ENCODE measurements at places on chromosomes 5 and 9.

DNA sequence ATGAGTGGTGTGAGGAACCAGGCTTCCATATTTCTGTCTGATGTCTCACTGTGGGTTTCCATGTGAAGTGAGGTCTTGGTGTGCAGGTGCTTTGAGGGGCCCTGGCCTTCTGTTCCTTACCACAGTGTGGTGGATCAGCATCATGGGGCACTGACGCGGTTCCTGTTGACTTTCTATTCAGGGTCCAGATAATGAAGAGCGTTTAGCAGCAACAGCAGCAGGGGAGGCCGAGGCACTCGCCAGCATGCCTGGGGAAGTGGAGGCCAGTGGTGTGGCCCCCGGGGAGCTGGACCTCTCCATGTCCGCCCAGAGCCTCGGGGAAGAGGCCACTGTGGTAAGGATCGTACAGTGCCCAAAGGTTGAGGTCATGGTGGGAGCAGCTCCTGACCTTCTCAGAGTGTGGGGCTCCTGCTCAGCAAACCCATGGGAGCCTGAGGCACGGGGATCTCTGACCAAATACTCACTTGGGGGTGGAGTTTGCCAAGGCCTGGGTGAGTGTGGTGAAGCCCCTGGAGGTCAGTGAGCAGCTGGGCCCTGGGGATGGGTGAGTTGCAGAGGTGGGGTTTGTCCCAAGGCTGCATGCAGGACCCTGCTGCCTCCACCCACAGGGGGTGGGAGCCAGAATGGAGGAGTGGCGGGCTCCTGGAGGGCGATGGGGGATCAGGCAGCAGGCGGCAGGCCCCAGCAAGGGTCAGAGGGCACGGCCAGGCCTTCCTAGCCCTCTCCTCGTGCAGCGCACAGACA is 61.2 kb downstream of the COL15A1 start:
- DNase-seq: no peak

DNA sequence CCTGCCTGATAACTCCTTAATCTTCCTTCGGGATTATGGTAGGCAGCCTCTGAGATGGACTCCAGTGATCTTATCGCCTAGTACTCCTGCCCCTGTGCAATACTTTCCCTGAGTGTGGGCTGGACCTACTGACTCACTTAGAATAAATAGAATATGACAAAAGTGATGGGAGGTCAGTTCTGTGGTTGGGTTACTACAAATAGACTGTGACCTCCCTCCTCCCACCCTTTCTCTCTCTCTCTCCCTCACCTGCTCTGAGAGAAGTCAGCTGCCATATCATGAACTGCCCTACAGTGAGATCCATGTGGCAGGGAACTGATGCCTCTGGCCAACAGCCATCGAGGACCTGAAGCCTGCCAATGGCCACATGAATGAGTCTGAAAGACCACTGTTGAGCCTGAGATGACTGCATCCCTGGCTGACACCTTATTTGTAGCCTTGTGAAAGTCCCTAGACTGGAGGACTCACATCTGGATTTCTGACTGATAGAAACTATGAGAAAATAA is 31.7 kb downstream of the NRG2 start:
- DNase-seq: no peak

DNA sequence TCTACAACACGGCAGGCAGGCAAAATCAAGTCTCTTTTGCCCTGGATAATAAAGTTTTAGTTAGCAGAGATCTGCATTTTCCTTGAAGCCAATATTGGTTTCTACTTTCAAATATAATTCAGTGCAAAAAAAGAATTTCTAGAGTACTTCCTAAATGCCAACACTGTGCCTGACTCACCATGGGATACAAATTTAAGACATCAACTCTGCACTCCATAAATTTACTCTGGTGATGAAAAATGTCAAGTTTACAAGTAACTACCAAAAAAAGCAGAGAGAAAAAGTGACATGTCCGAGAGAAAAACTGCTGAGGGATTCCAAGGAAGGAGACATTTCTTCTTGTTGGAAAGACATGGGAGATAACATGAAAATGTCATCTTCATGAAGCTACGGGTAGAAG is 119.7 kb downstream of the RAPGEF6 start:
- no peak for DNase-seq

- DNase-seq: no peak
These were observed 63.9 kb downstream of the KLHL3 start for GRCh38 chr5:137672001-137672400.

DNA sequence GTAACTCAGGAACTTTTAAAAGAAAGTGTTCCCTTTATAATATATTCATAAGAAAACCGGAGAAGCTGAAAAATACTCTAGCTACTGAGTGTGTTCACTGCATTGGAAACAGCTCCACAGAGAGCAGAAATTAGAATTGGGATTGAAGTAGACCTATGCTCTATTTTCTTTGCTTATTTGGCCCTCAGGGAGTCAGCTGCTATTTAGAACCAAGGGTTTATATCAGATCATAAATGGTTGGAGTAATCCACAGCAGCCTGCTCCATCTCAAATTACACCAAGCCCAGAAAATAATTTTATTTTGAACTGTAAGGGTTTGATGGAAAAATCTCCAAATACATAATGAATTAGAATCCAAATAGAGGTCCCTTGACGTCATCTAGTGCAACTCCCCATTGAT is 202.6 kb downstream of the ADAMTSL1 start:
- no peak for DNase-seq

GRCh38 chr5:174307656-174308271 is 262.3 kb downstream of the NSG2 start:
- DNase-seq: no peak

DNA sequence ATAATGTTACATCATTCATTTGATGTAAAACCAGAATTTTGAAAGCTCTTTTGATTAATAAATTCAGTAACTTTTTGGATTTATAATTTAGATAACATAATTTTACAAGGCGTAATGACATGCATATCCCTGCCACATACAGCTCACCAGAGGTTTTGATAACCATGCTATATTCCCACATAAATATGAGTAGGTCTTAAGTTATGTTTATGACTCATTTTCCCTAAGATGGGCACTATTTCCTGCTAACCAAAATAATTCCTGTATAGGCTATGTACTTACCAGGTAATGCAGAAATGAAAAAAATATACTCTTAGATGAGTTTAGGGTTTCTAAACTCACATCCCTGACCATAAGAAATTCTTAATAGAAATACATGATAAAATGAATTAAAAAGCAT is 93.9 kb upstream of the EDIL3 start:
- DNase-seq: no peak

DNA sequence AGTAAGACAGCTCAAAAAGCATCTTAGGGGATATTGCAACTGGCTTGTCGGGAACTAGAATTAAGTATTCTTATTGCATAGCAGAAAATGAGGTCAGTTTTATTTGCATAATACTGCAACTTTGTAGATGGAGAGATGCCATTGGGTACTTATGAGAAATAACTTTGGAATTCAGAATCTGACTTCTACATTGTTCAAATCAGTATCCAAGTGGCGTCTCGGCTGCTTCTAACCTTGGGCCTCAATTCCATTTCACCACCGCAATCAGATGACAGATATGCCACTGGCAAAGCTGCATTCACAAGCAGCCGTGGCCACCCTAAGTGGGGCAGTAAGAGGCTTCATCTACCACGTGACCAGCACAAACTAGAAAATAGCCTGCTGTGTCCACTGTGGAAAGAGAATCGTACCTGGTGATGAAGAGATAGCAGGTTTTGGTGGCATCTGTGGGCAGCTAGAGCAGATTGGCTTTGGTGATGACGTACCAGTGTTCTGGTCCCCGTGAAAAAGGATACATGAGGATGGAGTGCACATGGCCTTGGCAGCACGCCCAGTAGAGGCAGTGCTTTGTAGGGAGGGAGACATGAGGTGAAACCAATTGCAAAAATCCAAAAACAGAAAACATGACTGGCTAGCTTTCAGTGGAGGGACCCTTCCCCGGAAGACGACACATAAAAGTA is 116.6 kb downstream of the KLHL3 start:
- peak; percentile 96 for DNase-seq

- no peak for DNase-seq
These were observed 152.1 kb downstream of the UNC13B start for GRCh38 chr9:35313916-35314315.

DNA sequence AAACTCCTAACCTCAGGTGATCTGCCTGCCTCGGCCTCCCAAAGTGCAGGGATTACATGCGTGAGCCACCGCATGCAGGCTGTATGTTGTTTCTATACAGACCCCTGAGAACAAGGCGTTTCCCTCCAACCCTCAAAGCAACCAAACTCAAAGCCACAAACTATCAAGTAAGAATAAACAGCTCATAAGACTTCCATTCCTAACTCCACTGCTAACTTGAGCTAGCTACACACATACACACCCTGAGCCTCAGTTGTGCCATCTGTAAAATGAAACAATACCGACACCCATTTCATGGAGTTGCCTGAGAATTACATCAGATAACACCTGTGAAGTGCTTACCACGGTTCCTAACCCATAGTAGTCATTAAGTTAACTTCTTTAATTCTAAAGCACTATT is 70.8 kb downstream of the SERINC5 start:
- no peak for DNase-seq

DNA sequence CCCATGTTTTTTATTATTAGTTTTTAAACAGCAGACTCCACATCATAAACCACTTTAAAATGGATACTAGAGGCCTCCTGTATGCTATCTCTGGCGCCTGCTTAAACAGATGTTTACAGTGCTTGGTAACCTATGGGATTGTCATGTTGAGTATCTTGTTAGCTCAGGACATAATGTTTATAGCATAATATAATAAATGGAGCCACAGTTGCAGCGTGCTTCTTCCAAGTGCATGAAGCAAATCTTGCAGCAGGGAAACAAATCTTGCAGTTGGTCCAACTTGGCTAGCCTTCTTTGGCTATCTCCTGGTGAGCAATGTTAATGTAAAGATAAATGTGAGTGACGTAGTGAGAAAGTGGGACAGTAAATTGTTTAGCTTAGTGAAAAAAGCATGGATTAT is 2.8 kb downstream of the GHR start:
- no peak for DNase-seq

- DNase-seq: no peak
These were observed 1571.5 kb upstream of the WWC1 start for GRCh38 chr5:166719991-166720390.
